NCI-H2081 (cell line): ENCODE measurements at places on chromosomes 11 and 22.
A peak's percentile ranks its signal among the peaks of the same experiment; 100 is the strongest.

DNA sequence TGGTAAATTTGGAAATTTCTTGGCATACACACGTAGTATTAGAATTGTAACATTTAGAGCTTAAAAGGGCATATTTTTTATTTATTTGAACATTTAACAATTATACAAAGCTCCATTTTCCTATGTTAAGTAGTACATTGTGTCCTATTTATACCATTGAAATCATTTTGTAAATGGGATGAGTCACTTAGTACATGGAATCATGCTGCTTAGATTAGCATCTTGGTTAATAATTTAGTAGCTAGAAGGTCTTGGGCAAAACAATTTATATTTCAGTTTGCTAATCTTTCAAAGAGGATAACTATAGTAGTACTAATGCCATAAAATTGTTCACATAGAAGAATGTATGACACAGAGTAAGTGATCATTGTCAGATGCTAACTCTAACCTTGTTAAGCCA lies 450.1 kb upstream of the LUZP2 start:
- DNase-seq = no peak

DNA sequence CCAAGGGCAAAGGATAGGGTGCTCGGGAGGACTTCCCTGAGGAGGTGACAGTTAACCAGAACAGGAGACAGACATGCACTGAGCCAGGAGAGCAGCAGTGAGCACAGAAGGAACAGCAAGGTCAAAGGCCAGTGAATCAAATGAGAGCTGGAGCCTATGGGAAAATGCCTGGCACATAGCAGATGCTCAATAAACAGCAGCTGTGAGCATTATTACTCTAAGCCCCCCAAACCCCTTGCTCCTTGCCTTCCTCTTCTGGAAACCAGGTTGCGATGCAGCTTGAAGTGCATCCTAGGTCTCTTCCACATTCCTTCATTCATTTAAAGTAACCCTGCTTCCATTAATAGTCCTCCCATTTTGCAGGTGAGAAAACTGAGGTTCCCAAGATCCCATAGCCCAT lies 13.0 kb downstream of the ELFN2 start:
- DNase-seq = no peak

DNA sequence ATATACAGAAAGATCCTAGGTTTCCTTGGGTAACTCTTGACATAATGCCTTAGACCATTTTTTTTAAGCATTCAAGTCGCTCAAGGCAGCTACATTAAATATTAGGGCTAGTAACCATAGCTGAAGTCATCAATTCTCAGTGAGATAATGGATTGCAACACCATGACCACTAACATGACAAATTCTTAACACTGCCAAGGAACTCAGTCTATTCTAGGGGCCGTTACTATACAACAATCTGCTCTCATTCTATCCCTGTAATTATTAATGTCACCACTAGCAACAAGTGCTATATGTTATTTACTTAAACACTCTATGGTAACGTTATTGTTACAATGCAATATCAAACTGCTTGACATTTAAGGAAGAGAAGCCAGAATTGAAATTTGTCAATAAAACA lies 3.2 kb upstream of the STK33 start:
- DNase-seq = peak; percentile 30

DNA sequence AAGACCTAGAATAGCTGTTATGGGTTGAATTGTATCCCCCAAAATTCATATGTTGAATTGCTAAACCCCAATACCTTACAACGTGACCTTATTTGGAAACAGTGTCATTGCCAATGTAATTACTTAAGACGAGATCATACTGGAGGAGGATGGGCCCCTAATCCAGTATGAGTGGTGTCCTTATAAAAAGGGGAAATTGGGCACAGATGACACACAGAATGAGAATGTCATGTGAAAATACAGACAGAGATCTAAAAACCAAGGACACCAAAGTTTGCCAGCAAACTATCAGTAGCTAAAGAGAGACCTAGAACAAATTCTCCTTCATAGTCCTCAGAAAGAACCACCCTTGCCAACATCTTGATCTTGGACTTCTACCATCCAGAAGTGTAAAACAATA lies 127.7 kb downstream of the ATXN10 start:
- DNase-seq = no peak

- DNase-seq = no peak
These were observed 1.6 kb upstream of the KAT5 start for GRCh38 chr11:65710421-65710820.

DNA sequence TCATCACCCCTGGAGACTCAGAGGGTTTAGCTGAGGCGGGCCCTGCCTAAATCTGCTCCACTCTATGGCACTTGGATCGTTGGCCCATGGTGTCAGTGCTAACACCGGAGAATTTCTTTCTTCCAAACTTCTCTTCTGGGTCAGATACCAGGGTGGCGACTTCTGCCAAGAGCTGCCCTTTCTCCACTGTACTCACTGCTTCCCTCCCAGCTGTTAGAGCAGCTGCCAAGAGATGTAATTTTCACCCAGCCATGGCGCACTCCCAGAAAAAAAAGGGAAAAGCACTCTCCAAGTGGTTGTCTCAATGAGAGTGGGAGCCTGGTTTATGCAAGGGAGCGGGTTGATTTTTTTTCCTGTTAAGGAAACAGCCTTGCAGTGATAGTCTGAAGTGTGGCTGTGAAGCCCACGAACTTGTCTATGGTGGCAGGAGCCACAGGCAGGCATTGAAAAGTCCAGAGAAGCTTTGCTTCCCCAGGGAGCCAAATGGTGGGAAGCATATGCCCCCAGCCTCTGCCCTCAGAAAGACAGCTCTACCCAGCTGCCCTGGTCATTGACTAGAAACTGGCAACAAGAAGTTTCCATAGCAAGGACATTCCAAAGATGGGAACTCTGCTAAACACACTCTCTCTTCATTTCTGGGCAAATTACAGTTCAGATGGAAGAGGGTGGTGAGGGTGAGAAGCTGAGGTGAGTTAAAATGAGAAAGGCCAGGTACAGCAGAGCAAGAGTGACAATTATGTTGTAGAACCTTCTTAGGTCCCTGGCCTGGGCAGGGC lies 10.7 kb downstream of the PCSK7 start:
- no peak for DNase-seq

- DNase-seq = no peak
These were observed 19.3 kb upstream of the SHISAL1 start for GRCh38 chr22:44331881-44332714.

DNA sequence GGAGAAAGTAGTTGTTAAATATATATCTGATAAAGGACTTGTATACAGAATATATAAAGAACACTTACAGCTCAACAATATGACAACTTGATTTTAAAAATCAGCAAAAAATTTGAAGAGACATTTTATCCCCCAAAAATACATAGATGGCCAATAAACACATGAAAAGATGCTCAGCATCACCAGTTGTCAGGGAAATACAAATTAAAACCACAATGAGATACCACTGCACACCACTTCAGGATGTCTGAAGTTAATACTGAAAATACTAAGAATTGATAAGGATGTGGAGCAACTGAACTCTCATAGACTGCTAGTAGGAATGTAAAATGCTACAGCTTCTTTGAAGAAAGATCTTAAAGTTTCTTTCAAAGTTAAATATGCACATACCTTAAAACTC lies 49.2 kb downstream of the KREMEN1 start:
- DNase-seq = no peak

- DNase-seq = peak; percentile 16
These were observed 107.8 kb downstream of the FAR1 start for GRCh38 chr11:13776134-13776815.

- DNase-seq = no peak
These were observed 5.4 kb downstream of the WNT7B start for GRCh38 chr22:45971408-45972028.

DNA sequence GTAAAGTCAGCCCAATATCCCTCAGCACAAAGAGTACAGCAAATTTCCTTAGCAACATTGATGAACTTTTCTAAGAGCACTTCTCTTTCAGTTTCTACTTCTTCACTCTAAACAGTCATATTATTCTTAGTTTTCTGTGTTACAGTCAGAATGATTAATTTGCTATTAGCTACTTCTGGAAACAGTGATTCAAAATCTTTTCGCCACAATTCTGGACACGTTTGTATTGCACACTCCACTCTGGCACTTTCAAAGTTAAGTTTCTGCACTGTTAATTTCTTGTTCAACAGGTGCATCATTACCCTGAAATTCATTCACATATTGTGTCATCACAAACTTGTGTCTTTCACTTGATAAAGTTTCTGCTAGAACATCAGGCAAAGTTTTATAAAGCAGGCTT lies 22.5 kb downstream of the ABTB2 start:
- DNase-seq = no peak

DNA sequence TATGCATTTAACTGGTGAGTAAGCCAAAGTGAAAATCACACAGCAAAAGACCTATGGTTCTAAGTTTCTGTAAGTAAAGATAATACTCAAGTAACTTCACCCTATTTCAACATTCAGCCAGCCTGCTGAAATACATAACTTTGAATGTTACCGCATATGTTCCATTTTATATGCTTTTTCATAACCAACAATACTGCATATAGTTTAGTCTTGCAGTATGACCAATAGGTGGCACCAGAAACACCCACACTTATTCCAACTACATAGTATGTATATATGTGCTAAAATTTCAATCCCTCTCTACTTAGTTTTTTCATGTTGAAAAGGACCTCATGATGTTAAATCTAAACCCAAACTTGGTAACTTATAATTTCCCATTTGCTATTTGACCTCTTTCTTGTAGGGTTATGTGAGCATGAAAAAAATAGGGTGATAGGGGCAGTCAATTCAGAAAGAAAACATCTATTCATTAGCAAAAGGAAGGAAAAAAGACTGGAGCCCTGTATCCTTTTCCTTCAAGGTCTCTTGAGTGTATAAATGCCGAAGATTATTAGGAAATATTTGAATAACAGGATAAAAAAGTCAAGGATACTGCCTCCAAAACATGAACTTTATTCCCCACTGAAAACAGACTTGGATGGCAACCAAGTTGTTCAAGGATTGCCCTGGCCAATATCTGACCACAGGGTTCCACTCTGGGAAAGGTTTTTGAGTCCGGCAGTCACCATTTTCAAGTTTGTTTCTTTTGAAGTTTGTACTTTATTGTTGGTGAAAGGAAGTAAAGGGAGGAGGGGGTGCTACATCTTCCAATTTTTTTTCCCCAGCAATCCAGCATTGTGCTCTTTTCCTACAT lies 23.8 kb upstream of the FZD4 start:
- DNase-seq = peak; percentile 35

- DNase-seq = no peak
These were observed 91.4 kb upstream of the CTSC start for GRCh38 chr11:88428959-88429358.

- DNase-seq = peak; percentile 26
These were observed 4.6 kb upstream of the TMEM123 start for GRCh38 chr11:102457056-102457677.

- DNase-seq = no peak
These were observed 9.6 kb downstream of the CDPF1 start for GRCh38 chr22:46240506-46240905.

DNA sequence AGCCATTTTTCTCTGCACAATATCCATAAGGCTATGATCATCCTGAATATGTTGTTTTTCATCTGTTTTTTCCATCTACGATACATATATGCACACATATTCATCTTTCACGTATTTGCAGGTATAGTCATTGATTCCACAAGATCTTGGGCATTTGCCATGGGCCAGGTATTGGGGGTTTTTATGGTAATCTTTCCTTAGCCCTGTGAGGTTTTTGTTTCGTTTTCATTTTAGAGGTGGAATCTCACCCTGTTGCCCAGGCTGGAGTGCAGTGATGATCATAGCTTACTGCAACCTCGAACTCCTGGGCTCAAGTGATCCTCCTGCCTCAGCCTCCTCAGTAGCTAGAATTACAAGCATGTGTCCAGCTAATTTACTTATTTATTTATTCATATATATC lies 20.0 kb downstream of the CD6 start:
- DNase-seq = no peak

DNA sequence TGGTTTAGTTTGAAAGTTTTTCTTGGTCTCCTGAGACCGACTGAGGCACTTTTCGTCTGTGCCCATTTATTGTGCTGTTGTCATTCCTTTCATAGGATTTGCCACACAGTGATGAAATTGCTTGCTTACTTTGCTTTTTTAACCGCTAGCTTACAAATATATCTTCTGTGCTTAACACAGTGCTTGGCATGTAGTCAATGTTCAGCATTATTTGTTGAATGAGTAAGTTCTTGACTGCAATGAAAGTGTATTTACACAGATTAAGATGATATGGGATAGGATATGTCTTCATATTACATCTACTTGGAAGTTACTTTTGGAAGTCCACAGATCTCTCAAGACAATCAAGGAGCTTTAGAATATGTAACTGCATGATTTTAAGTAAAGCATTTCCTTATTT lies 91.2 kb downstream of the GRIA4 start:
- no peak for DNase-seq
